ENCODE measurements at places on chromosomes 6 and 20.

GRCh38 chr6:106272287-106272686, 53.3 kb downstream of the ATG5 start:
- DNase-seq = no peak

DNA sequence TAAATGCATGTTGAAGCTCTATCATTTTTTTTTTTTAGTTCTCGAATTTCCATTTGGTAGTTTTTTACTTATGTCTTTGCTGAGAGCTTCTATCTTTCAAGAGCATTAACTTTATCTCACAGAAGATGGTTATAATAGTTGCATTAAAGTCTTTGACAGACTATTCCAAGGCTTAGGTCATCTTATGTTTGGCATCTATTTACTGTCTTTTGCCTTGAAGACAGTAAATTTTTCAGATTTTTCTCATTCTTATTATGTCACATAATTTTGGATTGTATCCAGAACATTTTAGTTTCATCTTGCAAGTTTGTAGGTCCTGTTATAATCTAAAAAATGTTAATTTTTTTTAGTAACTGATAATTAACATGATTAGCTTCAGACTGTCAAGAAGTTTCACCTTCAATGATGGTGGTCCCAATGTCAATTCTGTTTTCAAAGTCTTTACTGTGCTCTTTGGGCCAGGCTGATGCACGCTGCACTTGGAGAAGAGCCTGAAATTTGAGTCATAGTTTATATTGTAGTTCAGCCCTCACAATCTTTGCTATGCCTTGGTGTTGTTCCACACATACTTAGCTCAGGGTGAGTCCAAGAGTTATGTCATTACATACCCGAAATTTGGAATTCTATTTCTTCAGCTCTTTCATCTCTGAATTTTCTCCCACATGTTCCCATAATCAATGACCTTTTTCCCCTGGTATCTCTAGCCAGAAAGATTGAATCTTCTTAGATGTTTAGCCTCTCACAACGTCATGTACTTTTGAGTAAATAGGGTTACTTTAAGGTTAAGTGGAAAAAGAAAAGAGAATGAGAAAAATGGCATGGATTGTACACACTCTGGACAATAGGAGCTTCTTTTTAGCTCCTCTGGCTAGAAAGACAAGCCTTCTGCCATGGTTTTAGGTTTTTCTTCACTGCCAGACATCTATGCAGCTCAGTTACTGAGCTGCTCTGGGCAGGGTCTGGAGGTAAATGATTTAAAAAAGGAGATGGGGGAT, 110.3 kb upstream of the BTBD3 start:
- DNase-seq = no peak

- no peak for DNase-seq
These were observed 8.8 kb downstream of the NPBWR2 start for GRCh38 chr20:64098471-64099013.

DNA sequence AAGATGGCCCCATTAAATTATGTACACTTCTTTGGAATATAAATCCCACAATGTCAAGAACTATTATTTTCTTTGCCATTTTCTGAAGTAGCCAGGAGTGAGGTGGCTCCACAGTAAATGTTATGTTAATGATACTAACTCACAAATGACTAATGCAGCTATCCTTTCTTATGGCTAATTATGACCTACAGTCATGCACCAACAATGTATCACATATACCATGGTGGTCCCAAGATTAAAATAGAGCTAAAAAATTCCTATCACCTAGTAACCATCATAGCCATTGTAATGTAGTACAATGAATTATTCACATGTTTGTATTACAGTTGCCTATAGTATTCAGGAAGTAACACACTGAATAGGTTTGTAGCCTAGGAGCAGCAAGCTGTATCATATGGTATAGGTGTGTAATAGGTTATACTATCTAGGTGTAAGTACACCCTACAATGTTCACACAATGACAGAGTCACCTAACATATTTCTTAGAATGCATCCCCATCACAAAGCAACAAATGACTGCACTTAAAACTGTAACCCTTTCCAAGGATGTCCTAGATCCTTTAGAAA, 15.3 kb downstream of the ECHDC1 start:
- no peak for DNase-seq

DNA sequence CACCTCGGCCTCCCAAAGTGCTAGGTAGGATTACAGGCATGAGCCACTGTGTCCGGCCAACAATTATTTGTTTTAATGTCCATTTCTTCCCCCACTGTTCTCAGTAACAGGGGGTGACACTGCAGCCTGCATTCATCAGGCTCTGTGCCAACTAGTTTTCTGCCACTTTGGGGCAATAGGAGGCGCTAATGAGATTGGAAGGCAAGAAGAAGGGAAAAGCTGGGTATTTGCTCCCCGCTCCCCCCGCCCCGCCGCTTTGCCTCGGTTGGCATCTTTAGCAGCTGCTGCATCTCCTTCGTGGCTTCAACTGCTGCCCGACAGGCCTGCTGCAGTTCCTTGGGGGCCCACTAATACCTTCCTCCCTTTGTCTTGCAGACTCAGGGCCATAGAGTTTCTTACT, 35.0 kb upstream of the MDGA1 start:
- no peak for DNase-seq

GRCh38 chr6:107545763-107546162, 55.8 kb downstream of the SOBP start:
- no peak for DNase-seq

DNA sequence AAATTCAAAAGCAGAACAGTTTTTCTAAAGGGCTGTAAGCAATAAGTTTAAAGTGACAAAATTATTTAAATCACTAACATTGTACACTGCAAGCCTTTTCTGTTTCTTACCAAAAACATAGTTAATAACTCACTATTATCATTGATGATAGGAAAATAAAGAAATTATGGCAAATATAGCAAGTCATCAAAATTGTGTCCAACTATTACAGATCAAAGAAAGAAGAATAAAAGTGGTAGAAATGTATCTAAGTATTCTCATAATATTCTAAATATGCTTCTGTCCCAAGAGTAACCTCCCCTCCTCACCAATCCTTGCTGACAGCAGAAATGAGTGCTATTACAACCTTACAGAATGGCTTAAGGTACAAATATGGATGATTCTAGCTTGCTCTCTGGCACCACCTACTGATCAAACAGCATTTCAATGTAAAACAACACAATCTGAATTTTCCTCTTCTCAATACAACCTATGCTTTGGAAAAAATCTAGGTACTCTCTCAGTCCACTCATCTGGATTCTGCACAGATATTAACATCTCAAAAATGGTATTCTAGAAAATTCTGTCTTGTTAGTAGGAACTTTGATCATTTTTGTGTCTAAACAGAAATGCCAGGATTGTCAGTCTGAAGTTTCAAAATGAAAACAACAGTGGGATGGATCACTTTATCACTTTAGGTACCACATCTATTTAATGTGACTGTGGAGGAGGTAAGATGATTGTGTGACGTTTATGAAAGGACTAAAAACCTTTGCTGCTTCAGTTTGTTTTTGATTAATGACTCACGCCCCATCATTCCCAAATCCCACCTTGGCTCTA, 40.9 kb downstream of the ZFP64 start:
- peak; percentile 37 for DNase-seq

GRCh38 chr20:34322267-34323105, 19.3 kb upstream of the AHCY start:
- DNase-seq = no peak

DNA sequence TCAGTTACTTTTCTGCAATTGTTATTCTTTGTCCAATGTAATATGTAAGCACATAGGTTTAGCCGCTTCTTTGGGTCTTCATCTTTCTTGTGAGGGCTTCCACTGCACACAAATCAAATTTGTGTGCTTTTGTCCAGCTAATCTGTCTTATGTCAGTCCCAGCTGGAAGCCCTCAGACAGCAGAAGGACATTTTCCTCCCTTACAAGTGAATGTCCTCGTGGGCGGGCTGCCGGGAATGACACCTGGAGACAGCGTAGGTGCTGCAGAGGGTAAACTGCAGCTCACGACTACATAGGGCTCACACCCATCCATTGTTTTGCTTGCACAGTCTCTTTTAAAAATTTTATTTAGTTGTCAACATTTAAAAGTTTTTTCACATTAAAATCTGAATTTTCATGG, 24.6 kb upstream of the PPP1R14C start:
- no peak for DNase-seq

GRCh38 chr20:57868310-57868709, 158.5 kb upstream of the PMEPA1 start:
- DNase-seq = no peak

GRCh38 chr6:15874326-15874725, 211.5 kb upstream of the DTNBP1 start:
- no peak for DNase-seq

DNA sequence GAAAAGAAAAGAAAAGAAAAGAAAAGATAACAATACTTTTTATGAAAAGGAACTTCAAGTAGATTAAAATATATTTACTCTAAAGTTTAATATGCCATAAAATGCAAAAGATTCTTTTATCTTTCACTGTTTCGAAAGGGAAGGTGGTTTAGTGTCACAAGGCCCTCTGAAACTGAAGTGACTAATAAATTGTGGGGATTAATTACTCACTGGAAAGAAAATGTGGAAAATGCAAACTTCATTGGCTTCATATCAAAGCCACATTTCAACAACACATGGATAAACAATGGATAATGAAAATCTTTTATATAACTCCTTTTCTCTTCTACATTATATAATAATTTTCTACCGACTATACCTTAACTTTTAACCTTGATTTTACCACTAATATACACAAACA, 320.5 kb upstream of the RSPO3 start:
- no peak for DNase-seq

- DNase-seq = no peak
These were observed 262.0 kb downstream of the PAX1 start for GRCh38 chr20:21967481-21967880.

GRCh38 chr20:7665376-7665775, 274.9 kb downstream of the HAO1 start:
- DNase-seq = no peak

DNA sequence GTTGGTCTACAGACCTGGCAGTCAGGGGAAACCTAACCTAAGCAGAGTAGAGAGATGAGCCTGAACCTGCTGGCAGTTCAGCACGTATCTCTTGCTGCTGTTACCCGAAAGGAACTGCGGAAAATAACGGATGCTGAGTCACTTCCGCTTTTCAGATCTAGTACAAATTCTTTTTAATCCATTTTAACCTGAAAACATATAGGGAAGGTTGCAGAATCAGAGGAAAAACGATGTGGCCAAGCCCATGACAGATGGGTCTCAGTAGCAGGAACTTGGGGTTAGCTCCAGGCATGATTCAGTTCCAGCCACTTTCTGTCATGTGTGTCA, 351.9 kb upstream of the PRND start:
- DNase-seq = no peak

DNA sequence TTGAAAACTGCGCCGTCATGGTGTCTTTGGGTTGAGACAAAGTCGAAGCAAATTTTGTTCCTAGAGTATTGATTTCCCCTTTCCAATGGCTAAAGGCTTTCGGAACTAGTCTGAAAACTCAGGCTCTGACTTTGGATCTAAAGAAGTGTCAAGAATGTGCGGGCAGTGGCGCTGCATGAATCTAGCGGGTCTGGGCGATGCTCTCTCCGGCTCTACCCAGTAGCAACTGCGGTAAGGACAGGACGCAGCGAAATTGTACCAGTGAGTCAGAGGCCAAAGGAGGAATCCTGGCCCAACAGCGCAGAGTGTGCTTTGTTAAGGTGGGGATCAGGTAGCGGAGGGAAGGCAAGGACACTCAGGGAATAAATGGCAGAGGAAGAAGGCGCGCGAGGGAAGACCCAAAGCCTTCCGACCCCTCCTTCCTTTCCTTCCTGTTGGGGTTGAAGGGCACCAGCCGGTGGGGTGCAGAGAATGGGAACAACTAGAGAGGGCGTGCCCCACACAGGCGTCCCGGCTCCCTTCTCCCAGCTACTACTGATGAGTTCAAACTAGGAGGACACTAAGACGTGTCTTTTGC, 32.1 kb downstream of the HLA-F start:
- no peak for DNase-seq

DNA sequence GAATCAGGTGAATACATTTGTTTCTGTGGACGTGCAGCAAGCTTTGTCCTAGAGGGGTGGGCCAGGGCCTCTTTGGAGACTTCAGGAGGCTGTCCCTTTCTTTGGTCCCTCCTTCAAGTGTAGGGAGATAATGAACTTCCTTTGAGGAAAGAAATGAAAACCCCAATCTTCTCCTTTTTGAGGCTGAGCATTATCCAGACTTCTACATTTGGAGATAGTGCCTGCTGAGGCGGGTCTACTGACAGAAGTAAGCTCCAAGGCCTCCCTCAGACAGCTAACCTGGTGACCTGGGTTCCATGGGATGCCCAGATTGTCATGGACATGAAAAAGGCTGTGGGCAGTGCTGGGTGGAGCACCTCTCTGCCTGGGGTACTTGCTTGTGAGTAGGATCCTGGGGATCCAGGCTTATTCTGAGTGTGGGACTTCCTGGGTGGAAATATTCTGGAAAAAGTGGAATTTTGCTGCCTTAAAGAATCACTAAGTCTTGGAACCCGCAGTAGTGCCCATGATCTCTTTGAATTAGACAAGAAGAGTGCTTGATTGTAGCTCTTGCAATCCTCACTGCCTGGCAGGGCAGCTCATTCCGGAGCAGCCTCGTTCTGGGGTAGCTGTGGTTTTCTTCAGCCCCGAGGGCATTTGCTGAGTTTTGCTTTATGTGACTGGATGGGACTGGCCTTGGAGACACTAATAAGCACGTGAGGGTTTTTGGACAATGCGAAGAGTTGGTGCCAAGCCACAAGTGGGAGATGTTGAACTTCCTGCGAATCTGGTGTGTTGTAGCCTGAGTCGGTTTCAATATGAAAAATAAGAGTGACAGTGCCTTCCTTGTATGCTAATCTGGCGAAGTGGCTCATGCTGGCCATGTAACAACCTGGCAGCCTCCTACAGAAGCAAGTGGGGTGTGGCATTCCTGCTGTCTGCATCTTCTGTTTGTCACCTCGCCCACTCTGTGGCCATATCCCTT, 28.1 kb downstream of the SNRNP48 start:
- DNase-seq = no peak

DNA sequence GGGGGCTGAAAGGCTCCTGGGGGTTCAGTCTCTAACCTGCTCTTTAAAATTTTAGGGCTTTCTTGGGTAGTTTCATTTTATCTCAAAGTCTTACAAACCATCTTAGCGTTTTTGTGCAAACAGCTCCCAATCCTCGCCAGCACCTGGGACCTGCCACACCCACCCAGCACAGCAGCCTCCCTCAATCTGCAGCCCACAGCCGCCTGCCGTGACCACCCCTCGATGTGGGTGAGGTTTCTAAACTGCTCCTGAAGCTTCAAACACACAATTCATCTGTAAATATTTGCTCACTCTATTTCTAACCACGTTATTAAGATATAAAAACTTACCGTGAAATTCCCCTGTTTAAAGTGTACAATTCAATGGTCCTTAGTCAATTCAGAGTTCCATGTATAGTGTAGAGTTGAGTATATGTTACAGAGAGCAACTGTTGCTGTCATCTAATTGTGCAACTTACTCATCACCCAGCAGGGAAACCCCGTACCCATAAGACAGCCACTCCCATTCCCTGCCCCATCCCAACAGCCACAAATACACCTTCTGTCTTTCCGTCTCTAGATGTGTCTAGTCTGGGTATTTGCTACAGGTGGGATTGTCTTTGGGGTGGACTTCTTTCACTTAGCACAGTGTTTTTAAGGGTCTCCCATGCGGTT, 381.0 kb downstream of the TAF4 start:
- DNase-seq = no peak

- no peak for DNase-seq
These were observed 151.3 kb downstream of the DLL1 start for GRCh38 chr6:170139531-170139930.

- DNase-seq = no peak
These were observed 36.1 kb downstream of the PREX1 start for GRCh38 chr20:48791666-48792071.

- no peak for DNase-seq
These were observed 108.5 kb upstream of the STMND1 start for GRCh38 chr6:16993396-16993795.
